ENCODE measurements at places on chromosomes 5 and 9.
A peak's percentile ranks its signal among the peaks of the same experiment; 100 is the strongest.

DNA sequence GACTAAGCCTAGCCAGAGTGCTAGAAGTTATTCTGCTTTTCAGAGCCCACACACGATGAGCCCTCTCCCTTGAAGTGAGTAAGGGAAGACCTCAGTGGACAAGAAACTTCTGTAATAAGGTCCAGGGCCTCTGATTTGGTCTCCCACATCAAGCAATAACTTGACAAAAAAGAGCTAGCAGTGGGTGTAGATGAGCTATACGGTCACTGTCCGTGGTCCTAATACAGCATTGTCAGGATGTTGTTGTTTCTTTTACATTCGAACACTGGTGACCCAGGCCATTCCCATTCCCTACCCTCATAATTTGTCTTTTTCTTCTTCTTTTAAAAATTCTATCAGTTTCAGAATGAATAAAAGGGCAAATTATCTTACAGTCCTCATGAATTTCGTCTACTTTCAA, 5.2 kb downstream of the PCSK1 start:
- DNase-seq, result no peak

GRCh38 chr5:36462295-36463021, 143.9 kb upstream of the SLC1A3 start:
- no peak for DNase-seq

DNA sequence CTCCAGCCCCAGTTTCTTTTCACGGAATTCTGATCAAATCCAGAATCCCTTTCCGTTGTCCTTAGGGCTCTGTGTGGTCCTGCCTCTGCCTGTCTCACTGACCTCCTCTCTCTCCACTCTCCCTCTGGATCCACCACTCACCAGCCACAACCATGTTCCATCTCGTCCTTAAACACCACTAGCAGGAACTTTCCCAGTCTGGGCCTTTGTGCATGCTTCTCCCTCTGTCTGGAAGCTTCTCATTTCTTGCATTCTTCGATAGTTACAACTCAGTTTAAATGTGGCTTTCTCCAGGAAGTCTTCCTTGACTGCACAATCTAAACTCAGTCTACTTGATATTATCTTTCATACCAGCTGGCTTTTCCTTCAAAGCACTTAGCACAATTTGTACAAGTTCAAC, 117.7 kb upstream of the MSX2 start:
- no peak for DNase-seq

- no peak for DNase-seq
These were observed 455.1 kb upstream of the ZNF608 start for GRCh38 chr5:125201446-125202052.

- no peak for DNase-seq
These were observed 5.2 kb upstream of the ZDHHC11 start for GRCh38 chr5:855771-856530.

DNA sequence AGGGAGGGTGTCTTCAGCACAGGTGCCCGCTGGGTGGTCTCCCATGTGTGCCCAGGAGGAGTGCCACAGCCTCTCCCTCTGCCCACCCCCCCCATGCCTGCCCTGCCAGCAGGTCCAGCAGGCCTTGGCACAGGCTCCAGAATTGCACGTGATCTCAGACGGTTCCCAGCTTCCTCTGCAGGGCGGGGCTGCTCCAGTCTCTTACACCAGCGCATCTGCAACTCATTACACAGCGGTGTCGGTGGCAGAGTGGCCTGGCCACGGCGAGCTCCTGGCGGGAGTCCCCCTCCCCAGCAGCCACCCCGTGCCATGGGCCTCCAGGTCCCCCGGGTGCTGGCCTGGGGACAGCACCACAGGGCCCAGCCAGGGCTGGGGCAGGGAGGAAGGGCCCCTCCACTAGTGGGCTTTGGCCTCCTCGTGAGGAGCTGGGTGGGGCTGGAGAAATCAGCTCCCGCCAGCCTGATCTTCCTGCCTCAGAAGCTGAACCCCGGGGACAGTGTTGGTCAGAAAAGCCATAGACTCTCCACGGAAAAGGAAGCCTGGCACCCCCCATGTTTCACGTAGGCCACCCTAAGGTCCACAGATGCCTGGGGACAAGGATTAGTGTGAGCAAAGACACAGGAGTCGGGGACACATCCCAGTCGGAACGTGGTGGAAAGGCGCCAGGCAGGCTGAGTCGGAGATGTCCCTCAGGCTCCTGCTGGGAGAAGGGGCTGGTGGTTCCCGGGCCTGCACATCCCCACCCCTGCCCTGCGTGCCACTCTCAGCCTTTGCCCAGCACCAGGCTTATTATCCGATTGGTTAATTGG, 40.2 kb downstream of the RXRA start:
- peak; percentile 85 for DNase-seq

- no peak for DNase-seq
These were observed 45.4 kb downstream of the CFAP95 start for GRCh38 chr9:69865986-69866385.

DNA sequence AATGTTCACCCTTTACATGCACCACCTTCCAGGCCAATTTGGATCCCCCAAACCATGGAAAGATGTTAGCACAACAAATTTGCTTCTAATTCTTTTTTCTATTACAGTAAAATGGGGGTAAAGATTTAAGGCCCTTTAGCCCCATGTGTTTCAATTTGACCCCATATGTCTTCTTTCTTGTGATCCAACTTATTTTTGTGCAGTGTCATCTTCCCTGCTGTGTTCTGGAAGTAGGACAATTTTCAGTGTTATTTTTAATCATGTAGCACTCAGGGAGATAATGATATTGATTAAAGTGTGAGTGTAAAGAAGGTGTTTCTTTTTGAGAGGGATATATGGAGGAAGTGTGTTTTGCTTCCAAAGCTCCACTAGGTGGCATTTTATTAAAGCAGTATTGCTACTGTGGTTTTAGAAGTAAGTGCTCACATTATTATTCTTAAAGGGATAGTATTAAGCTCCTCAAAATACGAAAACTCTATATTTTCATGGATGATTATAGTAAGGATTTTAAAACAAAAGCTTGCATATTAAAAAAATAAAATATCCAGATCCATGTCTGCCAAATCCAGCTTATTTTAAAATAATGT, 118.7 kb upstream of the ATP10B start:
- DNase-seq, result no peak

- no peak for DNase-seq
These were observed 72.0 kb downstream of the ZNF474 start for GRCh38 chr5:122201365-122201764.

DNA sequence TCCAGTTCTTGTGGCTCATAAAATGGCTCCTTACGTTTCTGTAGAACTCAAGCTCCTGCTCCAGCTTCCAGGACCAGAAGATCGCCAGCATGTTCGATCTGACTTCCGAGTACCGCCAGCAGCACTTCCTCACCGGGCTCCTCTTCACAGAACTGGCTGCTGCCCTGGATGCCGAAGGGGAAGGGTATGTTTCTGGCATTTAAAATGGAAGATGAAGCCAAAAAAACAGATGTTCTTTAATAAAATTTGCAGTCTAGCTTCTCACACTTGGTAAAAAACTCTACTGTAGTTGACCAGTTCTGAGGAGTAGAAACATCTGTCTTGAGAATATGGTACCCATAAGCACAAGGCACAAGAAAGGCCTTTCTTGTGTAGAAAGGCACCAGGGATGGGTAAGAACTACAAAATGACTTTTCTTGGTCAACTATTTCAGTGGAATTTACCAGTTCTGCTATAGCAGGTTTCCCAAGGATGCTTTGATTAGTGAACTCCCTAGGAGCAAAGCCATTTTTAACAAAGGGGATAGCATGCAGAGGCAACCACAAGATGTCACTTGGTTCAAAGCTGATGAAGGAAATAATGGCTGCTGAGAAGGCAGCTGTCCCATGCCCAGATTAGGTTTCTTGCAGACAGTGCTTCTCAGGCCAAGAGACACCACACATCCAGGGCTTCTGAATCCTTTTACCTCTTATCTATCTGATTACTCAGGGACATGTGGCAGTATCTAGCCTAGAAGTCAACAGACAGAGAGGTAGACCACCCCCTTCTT, 192.4 kb downstream of the DOCK8 start:
- no peak for DNase-seq

DNA sequence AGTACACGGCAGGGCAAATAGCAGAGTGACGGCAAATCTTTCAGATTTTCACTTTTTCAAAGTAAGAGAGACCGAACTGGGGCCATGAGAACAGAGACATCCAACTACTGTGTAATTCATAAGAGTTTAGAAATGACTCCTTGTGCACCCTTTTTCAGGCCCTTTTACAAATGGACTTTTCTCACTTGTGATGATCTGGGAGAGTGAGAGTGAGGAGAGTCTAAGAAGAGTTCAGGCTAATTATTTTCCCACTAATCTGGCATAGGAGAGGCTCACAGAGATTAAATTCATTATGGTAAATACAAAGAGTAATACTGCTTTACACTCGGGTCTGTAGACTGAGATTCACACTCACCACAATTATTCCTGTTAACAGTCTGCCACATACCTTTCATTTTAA, 880 bp upstream of the CCNG1 start:
- no peak for DNase-seq

DNA sequence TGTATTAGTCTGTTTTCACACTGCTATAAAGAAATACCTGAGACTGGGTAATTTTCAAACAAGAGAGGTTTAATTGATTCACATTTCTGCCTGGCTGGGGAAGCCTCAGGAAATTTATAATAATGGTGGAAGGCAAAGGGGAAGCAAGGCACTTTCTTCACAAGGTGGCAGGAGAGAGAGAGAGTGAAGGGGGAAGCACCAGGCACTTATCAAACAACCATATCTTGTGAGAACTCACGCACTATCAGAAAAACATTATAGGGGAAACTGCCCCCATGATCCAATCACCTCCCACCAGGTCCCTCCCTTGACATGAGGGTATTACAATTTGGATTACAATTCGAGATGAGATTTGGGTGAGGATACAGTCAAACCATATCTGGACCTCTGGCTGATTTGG, 34.7 kb downstream of the ADRB2 start:
- DNase-seq, result no peak
